ENCODE measurements at places on chromosomes 6 and 20.

- no peak for DNase-seq
Observed at GRCh38 chr6:35605600-35605999, 83.1 kb downstream of the FKBP5 start.

DNA sequence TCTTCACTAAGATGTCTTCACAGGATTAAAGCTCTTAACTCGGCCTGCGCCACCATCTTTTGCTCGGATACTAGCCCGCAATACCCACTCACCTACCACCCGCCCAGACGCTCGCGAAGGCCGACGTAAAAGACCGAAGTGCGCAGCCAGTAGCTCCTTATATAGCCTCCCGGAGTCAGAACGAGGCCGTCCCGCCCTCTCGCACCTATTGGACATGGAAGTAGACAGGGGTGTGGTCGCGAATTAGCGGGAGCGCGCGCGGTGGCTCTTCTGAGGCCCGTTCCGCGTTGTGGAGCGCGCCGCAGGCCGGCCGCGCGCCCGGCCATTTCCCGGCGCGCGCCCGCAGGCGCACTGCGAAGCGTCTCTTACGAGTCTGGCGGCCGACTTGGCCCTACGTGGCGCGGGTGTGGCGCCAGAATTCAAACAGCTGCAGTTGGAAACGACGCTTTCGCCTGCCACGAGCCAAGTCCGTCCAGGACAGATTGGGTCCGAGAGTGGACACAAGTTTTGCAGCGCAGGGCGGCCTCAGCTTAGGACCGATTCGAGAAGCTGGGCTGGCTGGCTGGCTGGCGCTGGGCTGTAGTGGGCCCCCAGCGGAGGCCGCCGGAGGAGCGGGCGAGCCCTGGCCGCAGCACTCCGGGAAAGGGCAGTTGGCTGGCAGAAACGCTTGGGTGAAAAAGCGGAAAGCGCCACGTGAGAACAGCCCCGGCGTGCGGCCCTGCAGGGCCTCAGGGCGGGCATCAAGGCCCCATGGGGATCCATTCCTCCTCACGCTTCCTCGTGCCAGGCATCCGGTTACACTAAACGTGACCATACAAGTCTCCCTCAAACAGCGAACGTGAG lies 36.1 kb upstream of the SYNCRIP start:
- peak; percentile 95 for DNase-seq

DNA sequence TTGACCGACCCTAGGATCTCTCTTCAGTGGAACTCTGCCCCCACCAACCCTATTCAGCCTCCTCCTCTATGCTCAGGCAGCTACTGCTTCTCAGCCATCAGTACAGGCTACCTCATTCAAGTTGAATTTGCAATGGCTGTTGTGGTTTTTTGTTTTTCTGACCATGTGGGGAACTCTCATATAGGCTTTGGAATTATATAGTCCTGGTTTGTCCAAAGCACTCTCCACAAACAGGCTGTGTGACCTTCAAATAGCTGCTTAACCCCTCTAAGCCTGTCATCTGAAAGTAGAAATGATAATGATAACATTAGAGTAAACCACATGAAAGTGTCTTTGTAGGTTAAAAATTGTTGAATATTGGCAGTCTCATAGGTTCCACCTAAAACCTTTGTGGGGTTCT lies 80.3 kb downstream of the UNC5CL start:
- DNase-seq: no peak

DNA sequence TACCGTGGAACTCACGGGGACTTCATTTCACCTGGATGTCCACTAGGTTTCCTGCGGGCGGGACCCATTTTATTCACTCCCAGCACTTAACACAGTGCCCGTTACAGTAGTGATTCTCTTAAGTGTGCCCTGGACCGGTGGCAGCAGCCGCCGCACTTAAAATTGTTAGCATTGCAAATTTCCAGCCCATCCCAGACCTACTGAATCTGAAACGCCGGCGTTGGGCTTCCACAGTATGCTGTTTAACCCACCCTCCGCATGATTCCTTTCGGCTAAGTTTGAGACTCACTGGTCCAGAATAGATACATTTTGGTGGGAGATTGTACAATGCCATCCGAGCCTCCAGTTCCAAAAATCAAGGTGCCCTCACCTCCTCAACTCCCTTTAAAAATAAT lies 967 bp downstream of the SMPDL3A start:
- DNase-seq: no peak

DNA sequence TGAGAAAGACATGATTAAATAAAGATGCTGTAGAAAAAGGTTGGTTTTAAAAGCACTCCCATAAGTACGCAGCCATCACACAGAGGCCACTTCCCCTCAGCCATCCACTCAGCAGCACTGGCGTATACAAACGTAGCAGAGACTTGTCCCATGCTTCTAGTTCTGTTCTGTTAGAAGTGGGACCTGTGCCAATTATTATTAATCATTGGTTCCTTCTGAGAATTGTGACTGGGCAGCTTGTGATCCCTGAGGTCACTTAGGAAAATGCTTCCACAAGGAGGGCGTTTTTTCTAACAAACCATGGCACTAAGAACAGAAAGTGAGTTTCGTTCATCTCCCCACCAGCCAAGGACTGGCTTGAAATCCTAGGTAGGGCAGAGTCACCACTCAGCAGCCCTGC lies 53.9 kb downstream of the FAM120B start:
- DNase-seq: no peak

- no peak for DNase-seq
Observed at GRCh38 chr6:42569102-42570028, 5.5 kb downstream of the UBR2 start.

DNA sequence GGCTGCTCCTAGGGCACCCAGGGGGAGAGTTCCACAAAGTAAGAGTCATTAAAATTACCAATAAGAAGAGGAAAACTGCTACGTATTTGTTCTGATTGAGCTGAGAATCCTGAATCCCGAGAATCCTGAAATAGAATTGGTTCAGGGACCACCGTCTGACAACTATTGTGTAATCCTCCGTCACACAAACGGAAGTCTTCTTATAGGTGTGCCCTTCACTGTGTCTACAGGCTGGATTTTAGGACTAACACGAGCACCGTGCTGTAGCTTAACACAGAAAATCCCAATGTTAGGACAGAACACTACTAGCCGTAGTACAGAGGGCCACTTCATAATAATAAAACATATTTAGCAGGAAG lies 50.6 kb upstream of the RNF182 start:
- no peak for DNase-seq

- DNase-seq: peak; percentile 57
Observed at GRCh38 chr6:108557494-108558371, 3.0 kb upstream of the FOXO3 start.

- no peak for DNase-seq
Observed at GRCh38 chr20:1894951-1895673, at the start of gene SIRPA. SIRPA (plus strand) TSS chr20:1895407; CDS start chr20:1895448, 41 bp downstream.

DNA sequence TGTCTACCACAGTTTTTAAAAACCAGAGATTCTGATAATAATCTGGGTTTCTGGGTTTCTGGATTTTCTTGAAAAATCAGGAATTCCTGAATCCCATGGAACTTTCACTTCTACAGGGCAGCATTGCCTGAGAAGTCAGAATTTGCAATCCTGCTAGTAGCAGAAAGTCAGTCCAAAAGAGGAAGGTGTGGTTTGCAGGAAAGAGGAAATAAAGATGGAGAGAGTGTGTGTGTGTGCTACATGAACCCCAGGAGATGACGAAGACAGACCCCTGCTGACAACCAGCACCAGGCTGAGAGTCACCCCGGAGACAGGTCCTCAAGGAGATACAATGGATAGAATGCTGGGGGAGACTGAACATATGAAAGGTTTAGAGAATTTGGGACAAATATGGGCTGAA lies 44.9 kb downstream of the PRND start:
- DNase-seq: no peak

DNA sequence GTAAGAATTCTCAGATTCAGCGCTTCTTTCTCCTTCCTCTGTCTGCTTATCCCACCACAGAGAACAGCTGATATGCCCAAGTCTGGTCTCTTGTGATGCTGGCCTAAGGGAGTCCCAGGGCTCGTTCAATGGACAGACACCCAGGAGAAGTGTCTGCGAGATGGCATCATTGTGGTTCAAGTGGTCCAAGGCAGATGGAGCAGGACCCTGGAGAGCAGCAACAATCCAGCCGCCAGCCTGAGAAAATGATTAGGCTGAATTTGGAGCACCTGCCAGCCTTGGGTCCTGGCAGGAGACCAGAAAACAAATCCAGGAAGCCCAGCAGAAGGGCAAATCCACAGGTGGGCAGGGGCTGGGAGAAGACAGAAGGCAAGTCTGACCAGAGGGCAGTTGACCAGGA lies 145.8 kb downstream of the PTPRT start:
- no peak for DNase-seq

- no peak for DNase-seq
Observed at GRCh38 chr6:117795234-117795633, 111.8 kb upstream of the SLC35F1 start.

GRCh38 chr6:136529710-136530109 lies 20.5 kb downstream of the MAP7 start:
- DNase-seq: no peak

Measured in stimulated activated CD4-positive, alpha-beta T cell treated with anti-CD3 and anti-CD28 coated beads, Interleukin-2, amount 100 ng/mL, for 48 hours (primary cell).